Activated CD4-positive, alpha-beta T cell treated with anti-CD3 and anti-CD28 coated beads, Interleukin-10, Interleukin-2, amounts not matched to agents 100 ng/mL and 50 ng/mL, durations not matched to agents 16 hours and 8 hours (primary cell): ENCODE measurements at places on chromosomes 2 and 18.

DNA sequence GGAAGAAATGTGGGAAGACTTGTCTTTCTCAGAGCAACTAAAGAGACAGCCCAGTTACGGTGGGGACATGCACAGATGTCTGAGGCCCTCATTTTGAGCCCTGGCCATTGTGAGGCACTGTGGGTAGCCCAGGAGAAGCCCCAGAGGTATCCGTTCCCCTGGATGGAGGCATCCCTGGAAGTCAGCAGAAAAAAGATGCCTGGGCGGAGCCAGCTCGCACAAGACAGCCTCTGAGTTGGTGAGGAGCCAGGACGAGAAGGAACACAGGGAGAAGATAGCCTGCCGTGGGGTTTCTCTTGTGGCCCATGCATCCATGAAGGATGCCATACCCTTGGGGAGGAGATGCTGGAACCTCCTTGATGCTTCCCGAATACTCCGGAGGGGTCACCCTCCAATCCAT, 56.9 kb upstream of the SEMA4C start:
- no peak for DNase-seq

DNA sequence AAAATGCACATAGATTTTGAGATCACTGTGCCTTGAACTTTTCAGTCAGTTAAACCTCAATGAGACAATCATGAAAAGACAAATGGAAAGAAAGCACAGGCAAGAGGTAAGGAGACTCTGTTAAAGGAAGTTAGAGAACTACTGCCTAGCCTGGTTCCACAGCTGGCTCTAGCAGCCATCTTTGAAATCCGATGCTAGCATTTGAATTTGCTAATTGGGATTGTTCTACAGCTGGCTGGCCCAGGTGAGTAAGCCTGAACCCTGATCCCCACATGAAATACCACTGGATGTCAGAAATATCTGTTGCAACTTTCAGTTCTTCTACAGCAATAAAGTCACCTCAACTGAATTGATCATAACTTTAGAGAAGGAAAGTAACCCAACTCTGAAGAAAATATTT, 315.2 kb upstream of the CHAC2 start:
- DNase-seq: no peak

GRCh38 chr2:43459446-43460173, 136.2 kb downstream of the THADA start:
- DNase-seq: no peak

GRCh38 chr18:59266886-59267502, 6.3 kb downstream of the RAX start:
- no peak for DNase-seq

DNA sequence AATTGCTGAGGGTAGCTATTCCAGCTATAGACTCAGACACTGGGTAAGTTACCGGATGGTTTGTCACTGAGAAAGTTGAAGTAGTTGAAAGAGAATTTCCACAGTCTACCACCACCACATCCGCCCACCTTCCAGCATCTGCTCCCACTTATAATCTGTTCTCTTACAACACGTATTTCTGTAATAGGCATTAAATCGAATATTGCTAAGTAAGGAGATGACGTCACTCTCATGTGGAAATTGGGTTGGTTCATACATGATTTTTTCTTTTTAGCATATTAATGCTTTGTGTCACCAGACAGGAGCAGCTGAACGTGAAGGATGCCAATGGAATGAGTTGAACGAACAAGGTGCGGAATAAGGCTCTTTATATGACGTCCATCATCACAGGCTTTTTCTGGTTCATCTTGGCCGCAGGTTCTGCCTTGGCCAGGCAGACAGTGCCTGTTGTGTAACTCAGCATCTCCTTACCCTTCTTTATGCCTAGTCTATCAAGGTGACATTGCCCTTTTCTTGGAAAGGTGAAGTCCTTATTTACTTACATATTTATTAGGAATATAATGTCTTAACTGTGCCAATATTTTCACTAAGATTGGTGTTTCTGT, 45.9 kb downstream of the THUMPD2 start:
- no peak for DNase-seq

- no peak for DNase-seq
Observed at GRCh38 chr2:65765376-65765775, 333.0 kb upstream of the SPRED2 start.

DNA sequence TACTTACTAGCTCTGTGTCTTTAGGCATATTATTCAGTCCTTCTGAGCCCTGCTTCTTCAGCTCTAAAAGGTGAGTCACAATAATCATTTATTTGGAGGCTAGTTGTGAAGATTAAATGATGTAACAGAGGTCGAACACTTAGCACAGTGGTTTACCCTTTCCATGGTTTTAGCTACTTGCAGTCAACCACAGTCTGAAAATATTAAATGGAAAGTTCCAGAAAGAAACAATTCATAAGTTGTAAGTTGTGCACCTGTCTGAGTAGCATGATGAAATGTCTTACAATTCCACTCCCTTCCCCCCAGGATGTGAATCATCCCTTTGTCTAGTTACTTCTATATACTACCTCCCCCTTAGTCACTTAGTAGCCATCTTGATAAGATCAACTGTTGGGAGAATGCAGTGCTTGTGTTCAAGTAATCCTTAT, 217.6 kb upstream of the THUMPD2 start:
- DNase-seq: peak; percentile 37

- DNase-seq: peak; percentile 37
Observed at GRCh38 chr2:176118601-176119339, 2.2 kb downstream of the HOXD10 start.

DNA sequence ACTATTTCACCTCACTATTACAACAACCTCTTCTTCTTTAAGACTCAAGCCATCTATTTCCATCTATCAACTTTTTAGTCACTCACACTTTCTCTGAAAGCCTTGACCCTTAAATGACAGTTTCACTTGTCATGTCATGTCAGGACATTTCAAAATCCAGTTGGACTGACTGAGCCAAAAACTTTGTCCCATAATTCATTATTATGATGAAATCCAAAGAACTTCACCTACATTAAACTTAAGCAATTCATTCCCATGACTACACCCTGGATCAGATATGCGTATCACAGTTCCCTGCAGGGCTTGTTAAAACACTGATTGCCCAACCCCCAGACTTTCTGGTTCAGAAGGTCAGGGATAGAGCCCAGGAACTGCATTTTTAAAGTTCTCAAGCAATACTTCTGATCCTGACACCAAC, 26.5 kb downstream of the LDAH start:
- no peak for DNase-seq

- no peak for DNase-seq
Observed at GRCh38 chr18:78914249-78914935, 65.2 kb upstream of the SALL3 start.

GRCh38 chr18:7321831-7322230, 90.9 kb downstream of the LRRC30 start:
- DNase-seq: no peak

GRCh38 chr2:232203936-232204335, 174.6 kb upstream of the ALPP start:
- no peak for DNase-seq

- DNase-seq: no peak
Observed at GRCh38 chr2:99936065-99936464, 206.3 kb downstream of the AFF3 start.

- no peak for DNase-seq
Observed at GRCh38 chr2:178317811-178318210, 123.5 kb downstream of the OSBPL6 start.

- DNase-seq: no peak
Observed at GRCh38 chr2:122135021-122135937, 379.8 kb downstream of the TSN start.

DNA sequence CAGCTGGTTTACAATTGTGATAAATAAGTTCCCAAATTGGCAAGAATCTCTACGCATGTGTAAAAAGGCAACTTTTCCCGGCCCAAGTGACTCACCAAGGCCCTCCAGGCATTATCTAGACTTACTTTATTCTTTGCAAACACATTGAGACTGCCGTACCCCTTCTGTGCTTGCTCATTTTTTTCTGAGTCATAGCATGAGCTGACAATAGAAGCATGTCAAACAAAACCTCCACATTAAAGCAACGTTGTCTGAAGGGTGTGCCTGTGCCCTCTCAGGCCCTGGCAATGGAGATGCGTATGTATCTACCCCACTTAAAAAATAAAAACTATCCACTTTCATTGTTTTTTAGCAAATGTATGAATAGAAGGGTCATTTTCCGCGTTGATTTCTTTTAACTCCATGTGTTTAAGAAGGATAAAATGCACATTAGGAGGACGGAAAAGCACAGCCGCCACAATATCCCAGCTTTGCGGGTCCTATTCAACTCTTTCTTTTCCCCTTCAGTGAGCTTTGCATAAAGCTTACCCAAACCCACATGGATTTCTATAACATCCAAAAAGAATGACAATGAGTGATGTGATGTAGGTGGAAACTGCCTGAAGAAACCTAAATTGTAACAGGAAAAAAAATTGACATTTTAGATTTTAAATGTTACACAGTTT, 298.2 kb downstream of the CDCA7 start:
- no peak for DNase-seq

GRCh38 chr2:237278568-237278967, 135.4 kb downstream of the COL6A3 start:
- no peak for DNase-seq

DNA sequence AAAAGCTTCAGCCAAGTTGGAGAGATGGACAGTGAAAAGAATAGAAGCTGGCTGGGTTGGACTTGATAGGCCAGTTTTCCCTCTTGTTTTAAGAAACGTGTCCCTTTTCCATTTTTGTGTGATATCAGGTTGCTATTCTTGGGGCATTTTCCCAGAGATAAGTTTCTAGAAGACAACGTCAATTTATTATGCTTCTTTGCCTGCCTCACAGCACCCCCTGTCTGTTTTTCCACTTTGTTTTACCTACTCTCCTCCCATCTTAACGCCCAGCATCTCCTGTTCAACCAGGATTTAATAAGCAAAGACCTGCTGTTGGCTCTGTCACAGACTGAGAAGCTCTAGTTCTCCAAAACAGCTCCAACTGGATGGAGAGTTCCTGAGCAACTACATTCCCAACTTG, 317.8 kb upstream of the ZNF521 start:
- no peak for DNase-seq

- DNase-seq: no peak
Observed at GRCh38 chr2:177887722-177888121, 184.9 kb downstream of the PDE11A start.

- DNase-seq: peak; percentile 95
Observed at GRCh38 chr18:58541789-58542425, 87.0 kb downstream of the ALPK2 start.

- no peak for DNase-seq
Observed at GRCh38 chr2:148570989-148571388, 73.6 kb upstream of the EPC2 start.

- DNase-seq: peak; percentile 58
Observed at GRCh38 chr2:229980431-229981184, 58.3 kb downstream of the FBXO36 start.

- no peak for DNase-seq
Observed at GRCh38 chr18:35335866-35336265, 8.4 kb downstream of the ZNF24 start.

DNA sequence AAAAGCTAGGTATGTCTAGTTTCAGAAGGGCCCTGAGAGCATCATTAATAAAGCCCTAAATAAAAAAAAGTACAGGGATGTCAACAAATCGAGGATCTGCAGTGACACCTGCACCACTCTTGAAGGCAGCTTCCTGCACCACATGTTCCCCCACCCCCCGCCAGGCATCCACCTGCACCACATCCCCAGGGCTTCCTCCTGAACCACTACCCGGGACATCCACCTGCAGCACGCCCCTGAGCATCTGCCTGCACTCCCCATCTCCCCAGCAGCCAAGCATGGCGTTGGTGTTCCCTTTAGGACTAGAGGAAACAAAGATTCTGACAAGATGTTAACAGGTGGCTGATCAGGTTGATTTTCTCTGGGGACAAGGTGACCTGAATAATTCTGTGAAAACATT, 55.2 kb downstream of the DLGAP1 start:
- DNase-seq: no peak

DNA sequence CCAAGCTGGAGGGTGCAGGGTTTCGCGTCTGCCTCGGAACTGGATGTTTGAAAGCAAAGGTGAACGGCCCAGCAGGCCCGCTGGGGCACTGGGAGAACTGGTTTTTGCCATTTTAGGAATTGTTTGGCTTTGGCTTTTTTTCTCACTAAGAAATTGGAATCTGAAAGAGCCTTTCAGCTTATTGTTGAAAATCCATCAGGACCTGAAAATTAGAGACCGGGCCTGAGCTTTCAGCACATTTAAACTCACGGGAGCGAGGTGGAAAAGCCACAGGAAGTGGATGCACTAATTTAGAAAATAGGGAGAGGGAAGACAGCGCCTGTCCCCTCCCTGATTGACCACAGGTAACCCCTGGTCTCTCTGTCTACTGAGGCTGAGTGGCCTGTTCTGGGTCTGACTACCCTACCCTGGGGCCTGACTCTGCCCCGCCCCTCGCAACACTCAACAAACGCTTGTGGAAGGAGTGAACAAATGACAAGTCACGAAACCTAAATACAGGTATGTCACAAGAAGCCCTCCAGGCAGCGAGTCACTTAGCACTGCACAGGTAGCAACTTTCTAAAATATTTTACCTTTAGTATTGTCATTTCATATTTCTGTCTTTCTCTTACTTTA, 100.3 kb upstream of the MBOAT2 start:
- no peak for DNase-seq

GRCh38 chr2:95350368-95350767, 52.1 kb upstream of the FAHD2A start:
- DNase-seq: no peak

- DNase-seq: no peak
Observed at GRCh38 chr2:206150168-206150567, 9.1 kb downstream of the NDUFS1 start.

GRCh38 chr2:144894612-144895599, 375.0 kb upstream of the ZEB2 start:
- no peak for DNase-seq

GRCh38 chr18:72206814-72207213, 337.3 kb downstream of the CBLN2 start:
- DNase-seq: no peak

DNA sequence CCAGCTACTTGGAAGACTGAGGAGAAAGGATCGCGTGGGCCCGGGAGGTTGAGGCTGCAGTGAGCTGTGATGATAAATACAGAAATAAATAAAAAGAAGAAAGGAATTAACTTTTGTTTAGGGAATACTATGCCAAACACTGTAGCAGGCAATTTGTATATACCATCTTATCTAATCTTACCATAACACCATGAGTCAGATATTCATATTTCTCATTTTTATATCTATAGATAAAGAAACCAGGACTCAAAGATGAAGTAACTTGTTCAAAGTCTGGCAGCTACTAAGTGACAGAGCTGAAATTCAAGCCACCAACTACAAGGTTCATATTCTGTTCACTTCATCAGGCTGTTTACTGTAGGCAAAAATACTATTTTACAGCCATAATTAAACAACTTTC, 119.2 kb upstream of the SLC39A10 start:
- DNase-seq: no peak
